ENCODE measurements at places on chromosomes 16 and 17.

GRCh38 chr17:27975146-27976011 is 67.1 kb upstream of the NLK start:
- H3K4me3 ChIP-seq: no peak overlapping the region
- no peaks in the 10 kb centered on the region for H3K36me3 ChIP-seq
- no peaks in the 10 kb centered on the region for H3K27me3 ChIP-seq

DNA sequence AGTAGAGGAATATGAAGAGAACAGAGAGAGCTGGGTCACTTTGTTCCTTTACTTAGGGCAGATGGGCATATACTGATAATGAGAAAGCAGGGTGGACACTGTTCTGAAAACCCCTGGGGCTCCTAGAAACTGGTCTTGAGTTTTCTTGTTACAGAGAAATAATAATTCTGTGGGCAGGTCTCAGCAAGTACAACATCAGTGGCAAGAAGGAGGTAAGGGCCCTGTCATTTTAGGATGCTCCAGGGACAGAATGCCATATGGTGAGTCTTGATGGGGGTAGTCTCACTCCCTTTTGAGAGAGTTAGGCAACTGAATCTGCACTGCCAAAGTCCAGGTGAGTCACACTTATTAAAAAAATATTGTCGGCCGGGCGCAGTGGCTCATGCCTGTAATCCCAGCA is 102.3 kb downstream of the KCNJ2 start:
- no peak overlapping the region for H3K4me3 ChIP-seq
- H3K4me1 ChIP-seq: no peaks in the 10 kb centered on the region
- no peaks in the 10 kb centered on the region for H3K27me3 ChIP-seq
- no peak for DNase-seq

DNA sequence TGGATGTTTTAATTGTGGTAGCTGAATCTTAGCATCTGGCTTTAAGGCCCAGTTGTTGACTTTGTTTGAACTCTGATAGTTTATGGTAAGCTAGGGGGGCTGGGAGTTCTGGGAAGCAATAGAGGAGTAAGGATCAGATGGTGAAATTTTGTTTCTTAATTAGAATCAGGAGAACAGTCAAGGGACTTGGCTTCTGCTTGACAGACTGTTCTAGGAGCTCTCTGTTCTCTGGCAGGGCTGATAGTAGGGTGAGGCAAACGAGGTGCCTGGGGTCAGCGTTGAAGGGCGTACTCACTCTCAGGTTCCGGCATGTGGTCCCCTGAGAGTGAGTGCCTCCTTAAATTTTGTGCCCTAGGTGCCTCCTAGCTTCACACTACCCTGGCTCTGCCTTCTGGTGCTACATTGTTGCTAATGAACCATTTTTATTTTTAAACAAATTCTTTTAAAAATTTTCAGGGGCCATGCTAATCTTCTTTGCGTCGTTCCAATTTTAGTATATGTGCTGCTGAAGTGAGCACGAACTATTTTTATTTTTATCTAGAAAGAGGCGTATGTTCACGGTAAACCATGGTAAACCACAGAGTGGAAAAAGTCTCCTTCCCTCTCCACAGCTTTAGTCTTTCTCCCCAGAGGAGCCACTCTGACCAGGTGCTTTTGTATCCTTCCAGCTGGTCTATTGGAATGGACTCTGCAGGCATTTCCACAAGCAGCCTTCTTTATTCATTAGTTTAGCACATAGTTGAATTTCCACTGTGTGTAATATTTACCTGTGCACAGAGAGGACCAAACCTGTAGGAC is 19.7 kb downstream of the SLC7A6 start:
- peaks cover 100% of the 10 kb centered on the region for H3K4me1 ChIP-seq
- H3K36me3 ChIP-seq: peaks cover 39% of the 10 kb centered on the region
- no peaks in the 10 kb centered on the region for H3K27me3 ChIP-seq
- peak overlapping the region; percentile 45 for H3K4me3 ChIP-seq
- DNase-seq: no peak

GRCh38 chr17:28348979-28349378 is 8.3 kb downstream of the POLDIP2 start:
- no peaks in the 10 kb centered on the region for H3K4me1 ChIP-seq
- H3K27me3 ChIP-seq: no peaks in the 10 kb centered on the region
- no peak overlapping the region for H3K4me3 ChIP-seq
- H3K36me3 ChIP-seq: peaks cover 20% of the 10 kb centered on the region
- H3K27ac ChIP-seq: no peak overlapping the region

- no peak for DNase-seq
- no peaks in the 10 kb centered on the region for H3K36me3 ChIP-seq
- H3K27ac ChIP-seq: no peak overlapping the region
- H3K4me1 ChIP-seq: no peaks in the 10 kb centered on the region
Measured at GRCh38 chr16:50830698-50831097, 88.8 kb downstream of the CYLD start.

DNA sequence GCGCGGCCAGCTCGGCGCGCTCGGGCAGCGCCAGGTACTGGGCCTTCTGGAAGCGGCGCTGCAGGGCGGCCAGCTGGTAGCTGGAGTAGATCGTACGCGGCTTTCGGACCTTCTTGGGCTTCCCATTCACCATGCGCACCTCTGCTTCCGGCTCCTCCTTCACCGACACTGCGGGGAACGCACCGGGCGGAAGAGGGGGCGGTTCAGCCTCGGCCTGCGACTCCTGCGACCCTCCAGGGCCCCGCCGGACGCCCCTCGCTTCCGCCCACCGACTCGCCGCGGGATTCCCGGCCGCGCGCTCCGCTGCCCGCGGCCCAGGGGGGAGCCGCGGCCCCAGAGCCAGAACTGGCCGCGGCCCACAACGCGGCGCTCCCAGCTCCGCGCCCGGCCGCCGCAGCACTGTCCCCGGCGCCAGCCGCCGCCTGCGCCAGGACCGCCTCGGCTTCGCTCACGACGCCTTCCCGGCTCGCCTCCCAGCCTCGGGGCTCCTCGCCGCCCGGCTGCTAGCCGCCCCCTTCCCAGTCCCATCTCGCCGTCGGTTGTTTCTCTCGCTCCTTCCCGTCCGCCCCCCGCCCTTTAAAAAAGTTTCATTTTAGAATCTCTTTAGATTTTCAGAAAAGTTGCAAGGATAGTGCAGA is 1.5 kb downstream of the DLX3 start:
- no peak overlapping the region for H3K27ac ChIP-seq
- no peaks in the 10 kb centered on the region for H3K36me3 ChIP-seq
- DNase-seq: no peak
- H3K27me3 ChIP-seq: peaks cover 16% of the 10 kb centered on the region
- peaks cover 51% of the 10 kb centered on the region for H3K4me1 ChIP-seq
- peak overlapping the region; percentile 58 for H3K4me3 ChIP-seq

GRCh38 chr16:17759451-17760390 is 289.0 kb upstream of the XYLT1 start:
- H3K36me3 ChIP-seq: no peaks in the 10 kb centered on the region
- H3K27me3 ChIP-seq: no peaks in the 10 kb centered on the region
- no peaks in the 10 kb centered on the region for H3K4me1 ChIP-seq
- no peak overlapping the region for H3K4me3 ChIP-seq
